ENCODE measurements at places on chromosomes 7 and 10. TPM values are rescaled to one million over a fixed set of nuclear protein-coding genes. Genes with fewer than 3 reads are reported as not detected.

DNA sequence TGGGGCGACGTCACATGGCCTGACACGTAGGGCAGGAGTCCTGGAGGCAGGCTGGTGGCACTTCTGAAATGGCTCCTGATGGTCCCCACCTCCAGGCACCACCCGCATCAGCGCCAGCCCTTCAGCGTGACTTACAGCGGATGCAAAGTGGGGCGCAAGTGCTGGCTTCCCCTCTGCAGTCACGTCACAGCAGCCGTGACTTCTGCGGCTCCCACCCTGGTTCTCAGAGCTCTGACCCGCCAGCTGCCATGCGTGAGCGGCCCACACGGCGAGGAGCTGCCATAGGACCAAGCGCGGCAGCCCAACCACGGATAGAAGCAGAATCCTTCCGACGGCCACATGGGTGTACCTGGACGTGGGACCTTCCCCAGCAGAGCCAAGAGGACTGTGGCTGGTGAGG lies 159.0 kb downstream of the ELFN1 start:
- DNase-seq = no peak

Gene PPRC1
- 28.9 TPM for total RNA-seq

DNA sequence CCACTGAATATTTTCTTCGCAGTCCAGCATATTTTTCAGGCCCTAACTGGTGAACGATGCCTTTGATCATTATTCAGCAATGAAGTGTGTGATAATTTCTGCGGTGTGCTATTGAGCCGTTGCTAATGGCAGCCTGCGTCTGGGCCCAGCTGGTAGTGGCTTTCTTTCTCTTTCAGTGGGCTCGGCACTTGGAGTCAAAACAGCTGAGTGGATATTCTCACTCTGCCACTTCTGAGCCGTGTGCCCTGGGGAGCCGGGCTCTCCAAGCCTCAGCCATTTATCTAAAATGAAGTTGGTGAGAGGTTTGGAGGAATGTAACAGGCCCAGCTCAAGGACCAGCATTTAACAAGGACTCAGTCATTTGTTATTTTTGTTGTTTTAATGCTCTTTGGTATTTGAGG lies 87.5 kb upstream of the IFRD1 start:
- no peak for DNase-seq

DNA sequence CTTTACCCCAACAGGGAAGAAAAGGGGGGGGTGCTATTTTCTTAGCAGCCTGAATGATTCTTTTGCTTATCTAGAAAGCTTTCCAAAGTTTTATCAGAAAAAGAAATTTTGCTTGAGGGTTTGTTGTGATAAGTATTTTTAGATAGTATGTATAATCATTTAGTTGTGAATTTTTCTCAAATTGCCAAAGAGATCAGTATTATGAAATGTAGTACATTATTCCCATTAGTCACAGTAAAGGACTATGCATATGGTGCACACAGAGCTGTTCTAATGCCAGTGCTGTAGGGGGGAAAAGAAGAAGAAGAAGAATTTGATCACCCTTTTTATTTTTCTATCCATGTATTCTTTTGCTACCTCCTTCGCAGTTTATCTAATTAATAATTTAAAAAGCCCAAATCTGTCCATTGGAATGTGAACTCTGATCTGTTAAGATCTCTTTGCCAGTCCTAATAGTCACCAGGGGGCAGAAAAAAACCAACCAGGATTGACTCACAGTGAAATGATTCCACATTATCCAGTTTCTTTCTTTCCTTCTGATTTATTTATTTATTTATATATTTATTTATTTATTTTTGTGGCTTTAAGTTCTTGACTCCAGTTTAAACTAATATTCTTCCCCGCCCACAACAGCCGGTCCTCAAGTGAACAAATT lies 4.7 kb downstream of the RBM20 start:
- peak; percentile 31 for DNase-seq

Gene LRRD1
- not detected for total RNA-seq

GRCh38 chr7:12814107-12814506 lies 126.7 kb downstream of the ARL4A start:
- DNase-seq = no peak

DNA sequence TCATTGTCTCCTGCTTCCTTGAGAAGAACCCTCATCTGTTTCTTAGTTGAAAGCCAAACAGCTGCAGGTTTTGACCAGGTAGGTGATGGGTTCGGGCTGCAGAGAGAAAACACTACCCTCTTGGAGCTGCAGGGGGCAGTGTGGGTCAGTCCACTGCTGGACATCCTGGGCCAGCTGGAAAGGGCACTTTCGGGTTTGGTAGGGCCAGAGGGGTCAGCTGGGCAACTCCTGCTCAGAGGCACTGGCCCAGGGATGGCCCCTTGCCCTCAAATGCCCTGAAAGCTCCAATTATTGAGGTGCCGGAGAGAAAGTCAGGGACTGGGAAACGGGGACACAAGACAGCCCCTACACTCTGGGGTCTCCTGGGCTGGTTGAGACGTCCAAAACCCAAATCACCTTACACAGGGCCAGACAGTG lies 90.7 kb downstream of the MKI67 start:
- peak; percentile 10 for DNase-seq

Gene PIK3CG
- 5.4 TPM for total RNA-seq

DNA sequence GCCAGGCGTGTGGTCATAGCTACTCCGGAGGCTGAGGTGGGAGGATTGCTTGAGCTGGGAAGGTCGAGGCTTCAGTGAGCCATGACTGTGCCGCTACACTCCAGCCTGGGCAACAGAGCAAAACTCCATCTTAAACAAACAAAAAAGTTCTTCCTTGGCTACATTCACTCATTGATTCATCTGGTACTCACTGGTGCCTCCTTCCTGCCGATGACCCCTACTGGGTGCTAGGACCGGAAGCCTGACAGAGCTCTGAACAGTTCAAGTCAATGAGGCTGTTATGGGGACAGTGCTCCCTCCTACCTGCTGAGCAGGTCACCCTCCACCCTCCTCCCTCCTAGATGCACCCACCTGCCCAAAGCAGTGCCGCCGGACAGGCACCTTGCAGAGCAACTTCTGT lies 4.9 kb downstream of the PCOLCE start:
- DNase-seq = no peak

DNA sequence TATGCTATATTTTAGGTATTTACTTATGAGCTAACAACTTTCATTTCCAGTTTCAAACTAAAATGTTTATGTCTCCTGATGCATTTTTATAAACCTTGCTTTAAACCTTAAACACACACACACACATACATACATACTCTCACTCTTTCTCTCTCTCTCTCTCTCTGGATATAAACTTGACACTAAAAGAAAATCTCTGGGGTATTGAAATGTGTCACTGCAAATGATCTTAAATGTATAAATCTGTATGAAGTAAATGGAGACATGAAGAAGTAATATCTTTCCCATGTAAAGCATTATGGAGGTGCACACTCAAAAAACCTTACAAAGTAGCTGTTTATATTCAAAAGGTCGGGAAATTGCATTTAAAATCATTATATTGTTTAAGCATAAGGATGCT lies 37.0 kb downstream of the RELN start:
- no peak for DNase-seq

DNA sequence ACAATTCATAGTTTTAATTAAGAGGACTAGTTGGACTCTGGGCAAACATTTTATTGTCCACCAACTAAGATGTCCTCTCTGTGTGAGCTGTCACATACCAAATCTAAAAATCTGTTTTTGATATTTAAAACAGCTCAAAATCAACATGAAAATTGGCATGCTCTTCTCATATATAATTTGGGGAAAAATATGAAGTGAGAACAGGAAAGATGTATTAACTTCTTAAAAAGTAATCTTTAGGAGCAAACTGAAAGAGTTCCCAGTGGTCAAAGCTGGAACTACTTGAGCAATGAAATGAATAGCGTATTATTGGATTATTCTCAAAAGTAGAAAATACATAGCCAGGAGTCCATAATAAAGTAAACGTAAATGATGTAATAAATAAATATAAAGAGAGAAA lies 147.2 kb downstream of the DYNC1I1 start:
- DNase-seq = no peak

DNA sequence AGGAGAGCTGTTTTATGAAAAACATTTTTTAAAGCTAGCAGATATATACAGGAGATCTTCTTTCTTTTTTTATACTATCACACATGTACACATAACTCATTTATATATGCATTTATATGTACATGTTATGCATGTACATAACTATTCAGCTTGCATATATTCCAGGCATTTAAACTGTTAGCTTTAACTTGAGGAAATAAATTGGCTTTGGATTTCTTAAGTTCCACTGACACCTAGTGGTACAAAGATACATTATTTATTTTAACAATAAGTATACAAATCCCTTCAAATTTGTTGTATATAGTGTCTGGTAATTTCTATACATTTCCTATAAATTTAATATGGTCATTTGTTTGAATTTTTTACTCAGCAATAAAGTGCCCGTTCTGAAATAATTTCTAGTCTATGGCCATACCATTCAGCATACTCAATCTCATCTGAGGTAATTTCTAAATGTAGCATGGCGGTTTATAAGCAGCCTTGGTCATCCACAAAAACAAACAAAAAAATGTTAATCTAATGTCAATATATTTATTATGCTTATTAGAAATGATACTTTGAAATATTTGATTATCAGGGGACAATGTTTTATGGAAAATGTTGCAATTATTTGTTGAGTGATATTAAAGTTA lies 11.6 kb downstream of the ZDHHC6 start:
- peak; percentile 41 for DNase-seq

- peak; percentile 22 for DNase-seq
Measured at GRCh38 chr7:129843978-129844840, 108.6 kb downstream of the UBE2H start.

Gene LIPF
- not detected for total RNA-seq

- no peak for DNase-seq
Measured at GRCh38 chr10:92693534-92693893, 3.8 kb downstream of the HHEX start.

Gene RBM28
- total RNA-seq = 15.8 TPM

- DNase-seq = no peak
Measured at GRCh38 chr10:4688168-4688567, 137.8 kb upstream of the AKR1E2 start.

DNA sequence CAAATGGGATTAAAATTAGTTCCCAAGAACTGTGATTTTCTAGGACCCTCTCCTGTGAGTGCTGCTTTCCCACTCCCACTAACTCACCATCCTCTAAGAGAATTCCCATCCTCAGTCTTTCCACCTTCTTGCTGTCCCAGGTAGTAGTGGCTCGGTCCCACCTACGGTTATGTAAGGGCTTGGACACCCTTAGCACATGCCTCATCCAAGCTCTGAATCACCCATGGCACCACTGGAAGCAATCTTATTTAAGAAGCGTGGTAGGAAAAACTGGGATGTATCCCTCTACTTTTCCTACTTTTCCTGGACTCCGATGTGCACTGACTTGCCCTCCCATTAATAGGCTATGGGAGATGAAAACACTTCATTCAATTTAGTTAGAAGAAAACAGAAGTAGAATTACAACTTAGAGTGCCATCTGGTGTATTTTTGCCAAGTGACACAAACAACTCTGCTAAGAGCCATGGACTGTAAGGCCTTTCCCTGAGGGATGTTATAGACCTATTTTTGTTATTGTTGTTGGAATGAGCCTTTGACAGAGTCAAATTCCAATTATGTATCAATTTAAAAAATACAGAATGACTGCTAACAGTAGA lies 13.7 kb upstream of the ANKRD22 start:
- no peak for DNase-seq

Gene CLDN4
- 31.4 TPM for total RNA-seq

Gene PRF1
- total RNA-seq = not detected

Gene TRIM50
- not detected for total RNA-seq

GRCh38 chr7:102081244-102081627 lies 205.4 kb upstream of the SH2B2 start:
- no peak for DNase-seq

DNA sequence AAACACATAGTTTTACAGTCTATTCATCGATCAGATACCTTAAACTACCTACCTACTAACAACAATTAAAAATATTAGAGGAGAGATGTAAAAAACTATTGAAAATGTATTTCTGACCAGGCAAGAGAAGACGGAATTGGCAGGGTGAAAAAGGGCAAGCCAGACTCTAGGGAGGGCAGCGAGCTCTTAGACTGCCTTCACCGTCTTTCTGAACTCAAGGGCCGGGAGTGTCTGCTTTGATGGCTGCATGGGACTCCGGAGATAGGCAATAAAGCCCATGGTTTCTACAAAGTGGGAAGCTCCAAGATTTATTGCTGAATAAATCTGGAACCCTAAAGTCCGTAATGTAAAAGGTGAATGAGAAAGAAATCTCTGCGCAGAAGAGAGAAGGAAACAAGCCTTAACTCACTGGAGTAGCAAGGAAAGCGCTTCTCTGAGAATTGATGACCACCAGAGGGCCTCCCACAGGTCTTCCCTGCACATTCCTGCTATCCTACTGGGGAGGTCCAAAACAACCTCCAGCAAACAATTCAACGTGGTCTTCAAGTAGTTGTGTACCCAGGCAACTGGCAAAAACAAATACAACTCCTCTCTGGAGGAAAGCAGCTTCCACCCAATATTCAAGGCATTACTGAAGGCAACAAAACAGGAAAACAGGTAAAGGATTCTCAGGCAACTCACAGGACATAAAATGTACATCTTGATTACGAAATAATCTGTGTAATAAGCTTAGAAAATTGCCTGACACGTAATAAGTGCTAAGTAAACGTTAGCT lies 181.3 kb downstream of the SDK1 start:
- peak; percentile 62 for DNase-seq

All from A172 (cell line).